ENCODE measurements at places on chromosomes 3 and 15. TPM values are rescaled to one million over a fixed set of nuclear protein-coding genes. Genes with fewer than 3 reads are reported as not detected.

Gene DZIP1L
- 16.0 TPM for total RNA-seq

Gene PCSK6
- 0.32 TPM for total RNA-seq

Gene TMEM39A
- total RNA-seq = 26.6 TPM

Gene GPR62
- total RNA-seq = under 0.01 TPM

Gene CCK
- not detected for total RNA-seq

Gene BCHE
- 36.5 TPM for total RNA-seq

Gene TMEM266
- under 0.01 TPM for total RNA-seq

Gene ADAMTS7
- 4.6 TPM for total RNA-seq
